ENCODE measurements at places on chromosomes 6 and 20.

- DNase-seq = peak; percentile 34
Observed at GRCh38 chr20:38730989-38731737, 6.9 kb downstream of the SLC32A1 start.

DNA sequence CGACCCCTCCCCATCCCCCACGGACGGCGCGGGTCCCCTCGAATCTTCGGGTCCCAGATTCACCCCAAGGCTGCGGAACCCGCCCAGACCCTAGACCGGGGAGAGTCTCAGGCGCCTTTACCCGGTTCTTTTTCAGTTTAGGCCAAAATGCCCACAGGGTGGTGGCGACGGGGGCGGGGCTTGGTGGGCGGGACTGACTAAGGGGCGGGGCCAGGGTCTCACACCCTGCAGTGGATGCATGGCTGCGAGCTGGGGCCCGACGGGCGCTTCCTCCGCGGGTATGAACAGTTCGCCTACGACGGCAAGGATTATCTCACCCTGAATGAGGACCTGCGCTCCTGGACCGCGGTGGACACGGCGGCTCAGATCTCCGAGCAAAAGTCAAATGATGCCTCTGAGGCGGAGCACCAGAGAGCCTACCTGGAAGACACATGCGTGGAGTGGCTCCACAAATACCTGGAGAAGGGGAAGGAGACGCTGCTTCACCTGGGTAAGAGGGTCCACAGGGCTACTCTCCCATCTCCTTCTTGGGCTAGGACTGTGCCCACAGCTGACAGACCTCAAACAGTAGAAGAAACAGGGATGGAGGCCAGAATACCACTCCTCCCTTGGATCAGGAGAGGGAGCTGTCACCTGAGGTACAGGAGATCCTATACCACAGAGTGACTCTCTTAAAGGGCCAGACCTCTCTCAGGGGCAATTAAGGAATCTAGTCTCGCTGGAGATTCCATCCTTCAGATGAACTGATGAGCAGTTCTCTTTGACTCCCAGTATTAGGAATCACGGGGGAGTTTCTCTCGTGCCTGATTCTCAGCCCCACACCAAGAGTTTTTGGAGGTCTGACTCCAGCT lies 942 bp downstream of the HLA-E start:
- peak; percentile 59 for DNase-seq

DNA sequence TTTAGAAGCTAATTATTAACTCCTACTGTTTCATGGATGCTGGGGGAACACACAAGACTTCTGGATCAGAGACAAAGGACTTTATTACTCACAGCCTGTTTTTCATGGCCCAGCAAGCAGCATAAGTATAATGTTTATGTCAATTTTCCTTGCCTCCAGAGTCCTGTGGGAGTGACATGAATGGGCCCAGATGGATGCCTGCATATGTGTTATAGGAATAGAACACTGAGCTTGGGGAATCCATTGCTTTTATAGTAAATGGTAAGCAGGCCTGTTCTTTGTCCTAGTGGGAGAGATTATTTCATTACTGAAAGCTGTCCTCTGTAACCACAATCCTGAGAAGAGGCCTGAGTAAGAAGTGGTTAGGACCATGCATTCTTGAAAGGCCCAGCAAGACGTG lies 25.6 kb downstream of the BLTP3A start:
- peak; percentile 22 for DNase-seq

GRCh38 chr6:291697-292505 lies at the start of gene DUSP22:
TSS of gene DUSP22 (plus strand) at chr6:292487. CDS start at chr6:292540, 53 bp downstream.
- DNase-seq = peak; percentile 84

DNA sequence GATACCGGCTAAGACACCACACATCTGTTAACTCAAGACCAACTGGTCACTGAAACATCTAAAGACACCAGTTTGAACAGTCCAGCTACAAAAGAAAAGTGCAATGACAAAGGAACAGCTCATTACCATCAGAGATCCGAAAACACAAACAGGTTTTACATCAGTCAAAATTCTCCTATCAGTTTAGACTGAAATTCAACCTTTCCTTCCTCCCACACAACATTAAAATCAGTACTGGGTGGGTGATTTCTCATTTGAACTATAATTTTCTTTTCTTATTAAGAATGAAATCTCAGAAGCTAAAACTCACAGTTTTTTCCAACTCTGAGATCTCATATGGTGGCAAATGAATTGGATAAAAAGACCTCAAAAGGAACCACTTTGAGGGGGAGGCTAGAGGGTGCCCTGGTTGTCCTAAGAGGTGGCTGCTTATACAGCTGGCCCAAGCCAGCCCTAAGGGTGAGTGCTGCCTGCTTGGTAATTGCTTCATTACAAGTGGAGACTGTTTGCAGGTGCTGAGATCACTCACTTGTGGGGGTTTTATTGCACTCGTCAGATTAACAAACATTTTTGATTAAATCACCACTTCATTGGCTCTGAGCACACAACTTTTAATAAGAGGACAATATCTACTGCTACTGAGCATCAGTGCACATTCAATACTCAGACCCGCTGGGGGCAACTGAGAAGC lies 4.3 kb downstream of the CCDC167 start:
- no peak for DNase-seq

DNA sequence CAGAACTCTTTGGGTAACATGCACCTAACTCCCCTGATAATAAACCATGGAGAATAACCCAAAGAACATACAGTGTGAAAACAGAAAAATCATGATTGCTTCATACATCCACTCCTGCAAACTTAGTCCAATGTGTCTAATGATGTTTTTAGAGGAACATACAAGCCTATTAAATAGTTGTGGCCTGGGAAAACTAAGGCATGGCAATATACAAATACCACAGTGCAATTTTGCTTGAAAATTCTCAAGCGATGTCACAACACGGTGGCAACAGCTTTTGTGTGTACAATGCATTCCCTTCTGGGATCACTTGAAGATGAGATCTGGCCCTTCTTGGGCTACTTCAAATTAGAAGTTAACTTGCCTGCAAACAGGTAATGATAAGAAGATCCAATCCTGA lies 16.7 kb downstream of the MAP3K5 start:
- peak; percentile 89 for DNase-seq

GRCh38 chr20:49557449-49557848 lies 10.5 kb downstream of the PTGIS start:
- DNase-seq = peak; percentile 51

DNA sequence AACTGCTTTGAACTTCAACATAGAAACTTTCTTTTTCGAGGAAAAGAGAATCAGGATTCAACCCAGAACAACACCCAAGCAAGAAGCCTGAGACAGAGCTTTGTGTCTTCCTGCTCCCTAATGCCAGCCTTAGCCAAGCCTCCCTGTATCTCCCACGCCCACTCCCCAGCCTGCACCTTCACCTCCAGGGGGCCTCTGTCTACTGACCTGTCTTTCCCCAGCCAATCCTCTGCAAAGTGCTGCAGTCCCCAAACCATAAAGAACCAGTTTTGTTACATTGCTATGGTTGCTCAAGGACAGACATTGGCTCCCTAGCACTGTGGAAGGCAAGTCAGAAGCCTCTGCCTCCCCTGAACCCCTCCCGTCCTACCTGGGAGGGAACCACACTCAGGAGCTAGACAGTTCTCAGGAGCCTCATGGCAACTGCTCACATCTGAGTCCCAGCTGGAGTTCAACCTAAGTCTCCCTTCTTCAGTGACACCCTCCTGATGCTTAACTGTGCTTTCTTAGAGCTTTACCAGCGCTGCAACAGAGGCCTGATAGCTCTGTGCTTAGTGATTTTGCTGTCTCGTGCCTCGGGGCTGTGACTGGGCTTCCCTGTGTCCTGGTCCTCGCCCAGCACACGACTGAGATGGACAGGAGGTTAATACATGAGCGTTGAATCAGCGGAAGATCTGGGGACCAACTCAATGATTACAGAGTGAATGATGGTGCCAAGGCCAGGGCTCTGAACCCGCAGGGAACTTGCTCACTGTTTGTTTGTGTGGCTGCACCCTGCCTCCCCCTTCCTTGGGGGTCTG lies 101.5 kb upstream of the DUSP22 start:
- no peak for DNase-seq

DNA sequence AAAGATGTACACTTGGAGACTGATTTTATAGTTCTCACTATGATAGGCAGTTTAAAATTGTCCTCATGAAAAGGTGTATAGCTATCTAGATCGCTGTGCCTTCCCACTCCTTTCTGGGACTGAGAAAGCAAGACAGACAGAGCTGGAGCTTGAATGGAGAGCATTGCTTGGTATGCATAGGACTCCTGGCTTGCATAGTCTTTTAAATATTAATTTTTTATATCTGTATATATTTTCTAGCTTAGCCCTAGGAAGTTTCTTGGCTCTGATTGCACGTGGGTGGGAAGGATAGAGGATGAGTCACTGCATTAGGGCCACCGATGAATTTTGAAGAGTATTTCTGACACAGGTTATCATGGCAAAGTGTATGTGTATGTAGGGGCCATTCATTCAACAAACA lies 150.0 kb upstream of the SPACA1 start:
- DNase-seq = no peak

DNA sequence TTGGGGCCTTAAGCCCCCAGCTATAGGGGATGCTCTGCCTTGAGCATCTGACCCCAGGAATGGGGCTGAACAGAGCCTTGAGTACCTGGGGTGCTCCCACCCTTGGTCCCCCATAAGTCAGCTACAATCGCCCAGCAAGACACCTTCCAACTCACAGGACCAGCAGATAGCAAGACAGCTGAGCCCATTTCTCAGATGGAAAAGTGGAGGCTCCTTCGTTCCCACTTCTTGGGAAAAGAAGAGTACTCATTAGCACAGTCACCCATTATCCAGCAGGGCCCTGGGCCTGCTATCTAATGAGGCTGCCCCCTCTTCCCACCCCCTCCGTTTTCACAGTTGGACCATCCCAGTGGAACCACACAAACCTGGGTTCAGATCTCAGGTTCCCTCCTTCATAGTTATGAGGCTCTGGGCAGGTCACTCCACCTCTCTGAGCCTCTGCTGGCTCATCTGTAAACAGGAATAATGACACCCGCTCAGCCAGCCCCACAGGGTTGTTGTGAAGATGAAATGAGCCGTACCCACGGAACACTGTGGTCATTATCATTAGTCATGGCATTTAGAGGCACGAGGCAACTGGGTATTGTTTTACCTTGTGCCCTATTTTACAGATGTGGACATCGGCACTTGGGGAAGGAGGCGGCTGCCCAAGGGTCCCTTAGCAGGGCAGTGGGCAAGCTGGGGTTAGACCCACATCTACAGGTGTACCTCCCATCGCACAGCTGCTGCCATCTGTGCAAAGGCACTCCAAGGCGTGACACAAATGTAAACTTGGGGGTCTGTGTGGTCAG lies 4.5 kb downstream of the LPIN3 start:
- DNase-seq = no peak

DNA sequence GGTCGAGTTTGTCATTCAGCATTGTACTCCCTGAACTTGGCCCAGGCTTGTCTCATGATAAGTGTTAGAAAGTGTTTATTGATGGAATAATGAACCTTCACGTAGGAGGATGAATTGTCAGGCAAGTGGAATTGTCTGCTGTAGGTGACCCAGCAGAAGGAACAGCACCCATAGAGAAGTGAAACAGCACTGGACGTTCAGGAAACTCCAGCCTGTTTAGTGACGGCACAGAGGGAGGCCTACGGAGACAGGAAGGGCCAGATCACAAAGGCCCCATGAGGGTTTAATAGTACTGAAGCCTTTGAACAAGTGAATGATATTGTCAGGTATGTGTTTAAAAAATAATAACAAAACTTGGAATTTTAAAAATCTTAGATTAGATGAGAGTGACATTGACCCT lies 2.9 kb downstream of the STX11 start:
- no peak for DNase-seq

DNA sequence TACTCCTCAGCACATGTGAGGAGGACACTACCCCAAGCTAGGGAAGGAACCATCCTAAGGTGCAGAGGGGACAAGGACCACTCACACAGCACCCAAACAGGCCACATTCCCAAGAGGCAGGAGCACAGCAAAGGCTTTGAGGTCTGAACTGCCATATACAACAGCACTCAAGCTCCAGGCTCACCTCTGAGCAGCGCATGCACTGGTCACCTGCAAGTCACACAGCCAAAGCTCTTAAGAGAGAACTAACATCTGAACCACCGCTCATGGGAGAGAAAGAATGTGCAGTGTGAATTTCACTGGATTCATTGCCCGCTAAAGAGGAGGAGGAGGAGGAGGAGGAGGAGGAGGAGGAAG lies 31.0 kb downstream of the NPEPL1 start:
- DNase-seq = no peak

DNA sequence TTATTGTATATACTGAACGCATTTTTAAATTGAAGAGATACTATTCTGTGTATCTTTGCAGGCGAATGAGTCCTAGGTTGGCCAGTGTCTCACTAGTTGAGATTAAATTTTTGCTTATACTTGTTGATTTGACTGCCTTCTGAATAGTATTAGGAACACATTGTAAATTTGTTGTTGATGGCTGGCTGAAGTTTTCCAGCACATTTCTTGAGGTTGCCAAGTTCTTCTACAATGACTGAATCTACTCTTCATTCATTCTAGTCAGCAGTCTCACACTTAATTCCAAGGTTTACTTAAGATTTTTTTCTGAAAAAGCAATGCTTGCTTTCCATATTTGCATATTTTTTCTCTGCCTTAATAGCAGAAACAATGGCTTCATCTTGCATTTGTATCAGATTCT lies 151.7 kb downstream of the ZFAND3 start:
- peak; percentile 16 for DNase-seq

DNA sequence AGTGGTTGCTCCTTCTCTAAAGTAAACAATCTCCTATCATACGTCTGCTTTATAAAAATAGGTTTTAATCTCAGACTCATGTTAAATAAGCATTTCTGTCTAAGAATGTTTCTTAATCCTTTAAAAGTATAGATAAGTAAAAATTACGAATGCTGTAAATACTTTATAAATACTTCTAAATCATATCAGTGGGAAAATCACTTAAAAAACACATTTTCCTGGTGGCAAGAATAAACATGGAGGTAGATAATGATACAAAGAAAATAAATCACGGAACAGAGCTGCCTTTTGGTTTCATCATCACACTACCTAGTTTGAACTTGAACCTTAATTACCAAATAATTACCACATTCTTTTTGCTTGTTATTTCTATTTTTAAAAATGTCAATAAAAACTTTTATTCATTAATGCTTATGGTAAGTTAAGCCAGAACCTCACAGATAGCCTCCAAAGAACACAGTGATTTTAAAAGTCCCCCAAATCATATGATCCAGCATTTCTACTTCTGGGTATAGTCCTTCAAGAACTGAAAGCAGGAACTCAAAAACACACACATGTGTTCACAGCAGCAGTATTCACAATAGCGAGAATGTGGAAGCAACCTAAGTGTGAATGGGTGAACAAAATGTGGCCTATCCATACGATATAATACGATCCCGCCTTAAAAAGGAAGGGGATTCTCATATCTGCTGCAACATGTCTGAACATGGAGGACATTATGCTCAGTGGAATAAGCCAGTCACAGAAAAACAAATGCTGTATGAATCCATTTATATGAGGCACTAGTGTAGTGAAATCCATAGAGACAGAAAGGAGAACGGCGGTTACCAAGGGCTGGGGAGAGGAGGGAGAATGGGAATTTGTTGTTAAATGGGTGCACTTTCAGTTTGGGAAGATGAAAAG lies 72.4 kb downstream of the SLC22A23 start:
- DNase-seq = no peak

GRCh38 chr6:148309301-148309700 lies 33.3 kb upstream of the SASH1 start:
- no peak for DNase-seq

- DNase-seq = peak; percentile 96
Observed at GRCh38 chr20:57709823-57710799, at the start of gene PMEPA1. TSS of gene PMEPA1 (minus strand) at chr20:57710015. CDS start at chr20:57709582, 433 bp downstream.

GRCh38 chr20:3158968-3159431 lies 665 bp downstream of the FASTKD5 start:
- DNase-seq = peak; percentile 52

Data from AG10803 (cell line).